ENCODE measurements at places on chromosomes 5 and 9. TPM values are rescaled to one million over a fixed set of nuclear protein-coding genes. Genes with fewer than 3 reads are reported as not detected.

FAM169A gene
- 0.57 TPM for total RNA-seq

SPINK6 gene
- not detected for total RNA-seq

HMMR gene
- 1.3 TPM for total RNA-seq

ACOT12 gene
- total RNA-seq, result 0.57 TPM

PRLR gene
- 0.22 TPM for total RNA-seq

NTNG2 gene
- 1.1 TPM for total RNA-seq

SCGB3A2 gene
- not detected for total RNA-seq

MED22 gene
- 20.3 TPM for total RNA-seq

GPR150 gene
- total RNA-seq, result under 0.01 TPM

PCDHGA10 gene
- 14.0 TPM for total RNA-seq

RNF208 gene
- total RNA-seq, result 0.43 TPM

LRRC70 gene
- 1.4 TPM for total RNA-seq

DBH gene
- not detected for total RNA-seq

REEP2 gene
- total RNA-seq, result 5.9 TPM

IL5 gene
- total RNA-seq, result not detected

PLAC8L1 gene
- total RNA-seq, result not detected

INSL6 gene
- not detected for total RNA-seq

IL31RA gene
- total RNA-seq, result 2.0 TPM

HTR4 gene
- not detected for total RNA-seq

WDR31 gene
- 1.3 TPM for total RNA-seq

PCSK5 gene
- 1.8 TPM for total RNA-seq

KCNT1 gene
- total RNA-seq, result not detected

CTSV gene
- total RNA-seq, result 0.44 TPM

IFNA2 gene
- not detected for total RNA-seq

LPAR1 gene
- total RNA-seq, result 145 TPM

PITX1 gene
- total RNA-seq, result 76.3 TPM

RPL37 gene
- 248 TPM for total RNA-seq

CCDC192 gene
- total RNA-seq, result not detected

All from placental pericyte (primary cell).